ENCODE measurements at places on chromosomes 5 and 9.

DNA sequence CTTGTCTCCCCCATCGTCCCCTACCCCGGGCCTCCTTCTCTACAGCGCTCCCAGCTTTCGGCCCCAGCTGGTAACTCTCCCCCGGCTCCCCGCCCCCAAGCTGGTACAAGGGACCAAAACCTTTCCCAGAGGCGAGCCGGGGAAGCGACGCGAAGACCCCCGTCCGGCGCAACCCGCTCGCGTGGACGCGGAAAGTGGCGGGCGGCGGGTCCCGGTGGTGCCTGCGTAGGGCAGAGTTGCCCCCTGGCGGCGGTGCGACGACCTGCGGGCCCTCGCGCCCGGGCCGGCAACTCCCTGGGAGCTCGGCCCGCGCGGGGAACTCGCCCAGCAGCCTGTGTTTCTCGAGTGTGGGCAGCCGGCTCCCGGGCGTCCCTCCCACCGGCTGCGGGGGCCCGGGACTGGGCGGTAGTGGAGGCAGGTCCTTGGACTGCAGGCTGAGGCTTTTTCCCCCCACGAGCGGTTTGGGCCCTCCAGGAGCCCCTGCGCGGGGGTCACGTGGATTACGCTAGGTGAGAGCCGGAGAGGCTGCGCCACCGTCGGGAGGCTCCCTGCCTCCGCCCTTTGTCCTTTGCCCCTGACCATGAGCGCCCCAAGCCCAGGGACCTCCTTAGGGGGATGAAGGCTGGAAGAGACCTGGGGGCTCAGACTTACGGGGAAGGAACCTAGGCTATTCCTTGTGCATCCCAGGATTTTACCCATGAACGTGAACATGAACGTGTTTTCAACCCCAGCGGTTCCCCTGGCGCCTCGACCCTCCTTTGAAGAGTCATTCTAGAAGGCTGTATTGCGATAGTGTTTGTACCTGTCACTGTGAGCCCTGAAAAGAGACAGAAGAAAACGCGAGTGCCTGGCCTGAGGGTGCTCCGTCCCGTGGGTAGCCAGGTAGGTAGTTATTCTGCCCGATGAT, 2.9 kb upstream of the FOXD1 start:
- no peak for DNase-seq

GRCh38 chr5:135242021-135242865, 156.8 kb downstream of the MACROH2A1 start:
- DNase-seq, result no peak

DNA sequence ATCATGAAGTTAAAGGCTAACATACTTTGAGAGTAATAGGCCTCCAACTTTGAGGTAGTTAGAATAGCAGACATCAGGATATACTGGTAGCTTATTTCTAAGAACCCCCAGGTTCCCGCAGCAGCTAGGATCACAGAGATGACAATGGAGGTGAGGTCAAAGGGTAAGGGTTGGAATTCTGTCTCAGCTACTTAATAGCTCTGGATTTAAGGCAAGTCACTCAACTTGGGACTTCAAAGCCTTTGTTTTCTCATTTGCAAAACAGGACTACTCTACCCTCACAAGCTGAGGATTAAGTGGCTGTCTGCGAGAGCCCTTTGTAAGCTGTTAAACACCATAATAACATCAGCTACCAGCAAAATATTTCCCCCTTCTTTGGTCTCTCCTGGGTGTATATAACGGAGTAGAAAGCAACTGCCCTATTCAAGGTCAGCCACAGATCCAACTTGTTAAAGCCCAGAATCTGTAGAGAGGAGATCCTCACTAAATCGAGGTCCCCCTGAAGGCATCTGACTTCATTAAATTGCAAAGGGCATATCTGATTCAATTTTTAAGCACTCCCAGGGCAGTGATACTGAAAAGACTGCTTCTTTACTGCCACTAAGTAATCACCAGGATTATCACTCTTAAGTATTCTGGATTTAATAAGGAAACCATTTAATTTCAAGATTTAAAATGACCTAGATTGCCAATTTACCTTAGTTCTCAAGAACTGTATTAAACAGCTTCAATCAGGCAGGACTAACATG, 104.7 kb downstream of the DCP2 start:
- DNase-seq, result no peak

- DNase-seq, result no peak
Observed at GRCh38 chr5:96780626-96781025, 27.1 kb downstream of the ERAP1 start.

DNA sequence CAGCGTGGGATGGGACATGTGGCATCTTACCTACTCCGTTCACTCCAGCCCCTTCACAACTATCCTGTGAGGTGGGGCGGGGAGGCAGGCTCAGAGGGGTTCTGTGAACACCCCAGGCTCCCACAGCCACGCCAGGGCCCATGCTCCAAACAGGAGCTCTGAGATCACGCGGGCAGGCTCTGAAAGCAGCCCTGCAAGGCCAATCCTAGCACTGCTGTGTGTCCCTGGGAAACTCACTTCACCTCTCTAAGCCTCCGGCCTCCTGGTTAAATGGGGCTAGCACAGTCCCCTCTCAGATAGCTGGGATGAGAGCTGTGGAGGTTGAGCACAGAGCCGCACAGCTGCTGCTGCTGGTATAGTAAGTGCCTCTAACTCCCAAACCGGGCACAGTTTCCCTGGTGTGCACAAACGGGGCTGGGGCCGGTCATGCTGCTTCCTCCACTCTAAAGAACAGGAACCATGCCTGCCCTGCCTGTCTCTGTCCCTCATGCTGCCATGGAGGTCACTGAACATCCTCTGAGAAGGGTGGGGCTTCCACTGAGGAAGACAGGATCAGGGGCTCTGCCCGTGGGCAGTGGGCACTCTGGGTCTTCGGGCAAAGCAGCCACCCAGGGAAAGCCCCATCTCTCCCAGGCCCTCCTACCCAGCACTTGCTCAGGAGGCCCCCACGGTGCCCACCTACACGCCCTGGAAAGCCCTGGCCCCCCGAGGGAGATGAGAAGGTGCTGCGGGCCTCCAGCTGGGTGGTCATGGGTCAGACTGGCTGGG, 13.0 kb upstream of the ASS1 start:
- no peak for DNase-seq

- DNase-seq, result no peak
Observed at GRCh38 chr9:98485706-98486105, 223.0 kb downstream of the GABBR2 start.

GRCh38 chr5:160071916-160072315, 47.3 kb downstream of the PWWP2A start:
- DNase-seq, result no peak

DNA sequence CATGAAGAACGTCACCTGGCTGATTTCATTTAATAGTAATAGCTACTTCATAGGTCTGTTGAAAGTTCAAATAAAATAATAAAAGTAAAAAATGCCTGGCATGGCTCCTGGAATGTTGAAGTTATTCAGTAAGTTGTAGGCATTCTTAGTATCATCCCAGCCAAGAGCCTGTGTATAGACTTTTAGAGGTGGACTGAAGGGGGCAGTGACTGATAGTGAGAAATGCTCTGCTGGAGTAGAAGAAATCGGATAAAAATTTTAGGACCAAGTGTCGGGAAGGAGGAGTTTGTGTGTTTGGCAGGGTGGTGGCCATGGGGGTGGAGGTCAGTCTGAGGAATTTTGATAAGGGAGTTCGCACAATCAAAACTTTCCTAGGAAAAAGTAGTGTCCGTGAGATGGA, 3.6 kb downstream of the ZFP2 start:
- DNase-seq, result no peak

DNA sequence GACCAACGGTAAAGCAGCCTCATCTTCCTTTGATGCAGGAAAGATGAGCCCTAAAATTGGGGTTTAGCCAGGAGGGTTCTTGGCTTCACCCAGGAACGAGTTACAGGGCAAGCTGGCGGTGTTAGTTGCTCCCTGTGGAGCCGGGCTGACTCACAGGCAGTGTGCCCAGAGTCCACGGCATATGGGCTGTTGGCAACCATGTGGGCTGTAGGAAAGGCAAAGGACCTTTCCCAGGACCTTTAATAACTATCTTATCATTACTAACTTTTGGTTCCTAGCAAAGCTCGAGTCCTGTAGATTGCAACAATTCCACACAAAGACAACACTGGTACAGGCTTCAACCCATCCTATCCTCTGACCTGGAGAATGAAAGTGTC, 29.8 kb upstream of the CLPTM1L start:
- DNase-seq, result no peak

- DNase-seq, result no peak
Observed at GRCh38 chr5:120958877-120959485, 494.9 kb downstream of the PRR16 start.

GRCh38 chr9:5438301-5439162, 807 bp upstream of the PLGRKT start:
- no peak for DNase-seq

- no peak for DNase-seq
Observed at GRCh38 chr9:98159301-98159700, 33.1 kb downstream of the CORO2A start.

GRCh38 chr5:69078921-69079540, 14.8 kb upstream of the SLC30A5 start:
- DNase-seq, result no peak

DNA sequence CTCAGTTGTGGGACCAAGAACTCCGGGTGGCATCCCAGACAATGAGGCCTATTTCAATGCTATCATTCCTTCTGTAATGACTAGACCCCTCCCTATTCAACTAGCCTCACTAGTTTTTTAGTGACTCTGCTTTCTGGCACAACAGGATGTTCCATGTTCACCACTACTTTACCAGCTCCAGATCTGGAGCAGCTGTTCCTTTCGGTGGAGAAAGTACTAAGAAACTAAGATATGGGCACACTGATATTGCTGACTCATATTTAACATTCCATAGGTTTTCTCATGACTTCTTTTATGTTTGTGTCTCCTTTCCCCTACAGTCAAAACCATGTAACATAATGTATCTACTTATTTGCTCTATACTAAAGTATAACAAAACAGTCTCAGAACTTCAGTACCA, 24.1 kb downstream of the IL33 start:
- DNase-seq, result no peak

DNA sequence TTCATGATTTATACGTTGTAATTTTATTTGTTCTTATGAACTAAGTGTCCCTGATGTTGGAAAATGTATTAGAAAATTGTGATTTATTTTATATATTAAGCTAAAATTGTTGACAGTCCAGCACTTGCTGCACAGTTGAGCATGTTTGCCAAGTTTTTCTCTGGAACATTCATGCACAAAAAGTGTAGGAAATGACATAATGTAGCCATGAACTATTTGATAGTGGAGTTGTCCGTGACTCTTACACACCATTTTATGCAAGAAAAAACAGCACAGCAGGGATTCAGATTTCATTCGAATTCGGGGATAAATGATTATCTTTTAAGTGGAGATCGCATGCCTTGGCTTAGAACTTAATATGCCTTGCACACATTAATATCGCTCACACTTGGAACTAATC, 708.6 kb upstream of the WWC1 start:
- no peak for DNase-seq

DNA sequence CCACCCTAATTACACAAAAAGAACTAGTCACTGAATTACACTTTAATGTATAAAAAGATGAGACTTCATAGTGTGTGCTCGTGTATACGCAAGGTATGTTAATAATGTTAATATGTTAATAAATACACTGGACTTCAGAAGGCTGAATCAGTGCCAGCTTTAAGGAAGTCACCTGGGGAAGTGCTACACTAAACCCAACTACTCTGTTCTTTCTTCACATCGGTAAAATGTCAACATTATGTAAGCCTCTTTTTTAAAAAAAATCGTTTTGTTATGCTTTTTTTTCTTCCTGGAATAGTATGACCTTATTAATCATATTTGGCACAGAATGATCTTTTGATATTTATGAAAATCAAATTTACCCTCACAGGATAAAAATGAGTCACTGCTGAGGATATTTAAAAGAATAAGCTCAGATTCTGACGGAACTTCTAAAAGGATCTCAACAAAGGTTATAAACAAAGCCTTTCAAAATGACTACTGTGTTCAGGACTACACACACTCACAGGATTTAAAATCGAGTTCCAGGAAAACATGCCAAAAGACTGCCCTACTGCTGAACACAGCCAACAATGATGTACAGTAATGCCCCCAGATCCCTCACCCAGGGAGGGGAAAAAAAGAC, 75.9 kb downstream of the AUH start:
- no peak for DNase-seq

GRCh38 chr9:82149501-82149946, 161.0 kb downstream of the SPATA31D1 start:
- no peak for DNase-seq

DNA sequence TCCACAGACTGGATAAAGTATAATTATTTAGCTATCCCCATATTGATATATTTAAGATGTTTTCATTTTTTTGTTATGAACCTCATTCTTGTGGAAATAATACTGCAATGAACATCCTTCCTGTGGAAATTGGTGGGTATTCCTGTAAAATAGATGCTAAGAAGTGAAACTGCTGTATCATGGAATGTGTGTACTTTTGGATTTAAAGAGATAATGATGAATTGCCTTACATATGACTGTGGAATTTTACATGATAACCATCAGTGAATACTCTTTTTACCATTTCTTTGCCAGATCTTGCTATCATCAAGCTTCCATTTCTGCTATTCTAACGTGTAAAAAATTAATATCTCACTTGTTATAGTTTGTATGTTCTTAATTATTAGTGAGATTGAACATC, 847.9 kb downstream of the EFNA5 start:
- DNase-seq, result no peak

DNA sequence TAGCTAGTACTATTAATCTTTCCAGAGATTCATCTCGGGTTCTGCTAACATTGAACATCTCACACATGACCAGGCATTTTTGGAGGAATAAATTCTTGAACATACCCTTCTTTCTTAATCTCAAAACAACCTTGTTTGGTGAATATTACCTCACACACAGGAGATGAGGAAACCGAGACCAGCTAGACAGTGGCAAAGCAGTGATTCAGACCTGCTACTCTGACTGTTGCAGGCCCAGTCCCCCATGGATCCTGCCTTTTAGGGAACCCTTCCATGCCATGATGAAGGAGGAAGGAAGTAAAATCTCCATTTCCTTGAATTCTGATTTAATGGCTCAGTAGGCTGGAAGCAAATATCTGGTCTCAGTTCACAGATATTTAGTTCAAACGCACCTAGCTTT, 2.6 kb downstream of the PCSK5 start:
- no peak for DNase-seq

DNA sequence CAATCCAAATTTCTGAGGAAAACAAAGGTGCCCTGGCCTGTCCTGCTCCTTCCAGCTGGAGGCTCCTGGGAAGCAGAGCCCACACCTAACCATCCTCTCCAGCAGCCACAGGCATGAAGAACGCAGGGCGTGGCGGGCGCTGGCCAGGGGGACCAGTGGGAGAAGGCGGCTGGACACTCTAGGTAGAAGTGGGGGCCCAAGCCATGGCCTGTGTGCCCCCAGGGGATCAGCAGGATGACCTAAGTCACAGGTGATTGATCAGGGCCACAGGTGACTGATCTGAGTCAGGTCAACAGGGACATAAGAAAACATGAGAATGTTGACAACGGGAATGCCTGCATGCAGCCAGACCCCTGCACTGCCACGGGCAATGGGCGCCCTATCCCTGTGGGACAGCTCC, 3.4 kb downstream of the QSOX2 start:
- no peak for DNase-seq

GRCh38 chr9:37035648-37036370, 1.7 kb upstream of the PAX5 start:
- DNase-seq, result no peak

All from brain pericyte (primary cell).